ENCODE measurements at places on chromosomes 3 and 15.
A peak's percentile ranks its signal among the peaks of the same experiment; 100 is the strongest.

- DNase-seq = no peak
These were observed 55.4 kb downstream of the CMTM8 start for GRCh38 chr3:32293903-32294302.

GRCh38 chr3:148087601-148088371 is 609.9 kb upstream of the AGTR1 start:
- DNase-seq = no peak

DNA sequence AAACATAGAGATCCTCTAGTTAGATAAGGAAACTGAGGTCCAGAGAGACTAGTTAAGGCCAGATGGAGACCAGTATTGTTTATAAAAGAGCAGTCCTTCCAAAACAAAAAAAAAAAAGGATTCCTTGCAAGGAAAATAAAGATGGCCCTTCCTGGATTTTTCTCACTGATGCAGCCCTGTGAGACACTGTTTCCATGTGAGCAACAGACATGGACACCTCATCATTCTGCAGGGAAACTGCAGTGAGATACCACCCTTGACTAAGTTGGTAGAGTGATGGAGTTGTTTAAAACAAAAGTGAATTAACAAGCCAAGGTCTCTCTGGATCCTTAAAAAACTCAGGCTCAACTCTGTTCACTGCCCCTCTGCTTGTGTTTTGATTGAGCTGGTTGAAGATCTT is 65.6 kb upstream of the MYZAP start:
- DNase-seq = no peak

GRCh38 chr3:94106268-94106667 is 43.4 kb downstream of the NSUN3 start:
- no peak for DNase-seq

GRCh38 chr15:37481126-37481525 is 380.8 kb upstream of the MEIS2 start:
- no peak for DNase-seq

- DNase-seq = no peak
These were observed 20.5 kb upstream of the DCBLD2 start for GRCh38 chr3:98921957-98922356.

GRCh38 chr3:51686512-51687215 is 15.6 kb downstream of the TEX264 start:
- DNase-seq = peak; percentile 61

- no peak for DNase-seq
These were observed 1.2 kb downstream of the CSNK1G1 start for GRCh38 chr15:64354688-64355344.

- no peak for DNase-seq
These were observed 241.7 kb upstream of the HES1 start for GRCh38 chr3:193894121-193894863.

- no peak for DNase-seq
These were observed 213.0 kb downstream of the PDCD6IP start for GRCh38 chr3:34011171-34012101.

DNA sequence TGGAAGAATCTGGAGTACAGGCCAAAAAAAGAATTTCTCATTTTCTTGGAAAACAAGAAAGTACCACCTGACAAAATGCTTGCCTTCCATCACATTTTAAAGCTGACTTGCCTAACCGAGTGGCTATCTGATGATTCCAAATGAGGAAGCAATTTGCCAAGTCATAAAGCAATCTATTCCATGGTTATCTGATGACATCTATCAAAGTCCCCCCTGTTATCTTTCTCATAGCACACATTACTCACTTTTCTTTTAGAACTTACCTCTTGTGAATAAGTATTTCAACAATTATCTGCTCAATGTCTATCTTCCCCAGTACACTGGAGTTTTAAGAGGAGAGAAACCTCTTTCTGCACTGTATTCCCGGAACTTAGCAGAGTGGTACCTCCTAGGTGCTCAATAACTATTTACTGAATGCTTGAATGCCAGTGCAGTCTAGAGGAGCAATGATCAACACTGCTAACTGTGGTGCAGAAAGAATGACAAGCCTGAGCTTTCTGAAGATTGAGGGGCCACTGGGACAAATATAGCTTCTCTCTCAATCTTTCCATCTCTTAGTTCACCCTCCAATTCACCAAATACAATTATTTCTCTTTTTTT is 186.3 kb upstream of the ATP11B start:
- no peak for DNase-seq

DNA sequence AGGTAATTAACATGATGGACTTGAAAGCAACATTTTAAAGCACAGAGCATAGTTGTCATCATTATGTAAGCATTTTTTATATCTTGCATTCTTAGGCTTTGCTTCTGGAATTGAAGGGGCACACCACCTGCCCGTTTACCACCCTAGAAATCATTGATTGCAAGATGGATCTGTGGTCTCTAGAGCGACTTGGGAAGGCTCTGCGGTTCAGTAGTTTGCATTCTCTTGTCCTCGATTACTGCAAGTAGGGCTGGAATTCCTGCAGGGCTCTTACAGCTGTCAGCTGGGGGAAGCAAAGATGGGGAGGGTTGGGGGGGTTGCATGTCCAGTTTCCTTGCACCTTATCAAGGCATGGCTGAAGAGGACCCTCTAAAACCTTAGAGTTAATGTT is 56.7 kb upstream of the RNF7 start:
- DNase-seq = no peak

- no peak for DNase-seq
These were observed 23.2 kb downstream of the DCP1A start for GRCh38 chr3:53324105-53324504.

GRCh38 chr3:145854499-145854898 is 306.5 kb downstream of the PLOD2 start:
- no peak for DNase-seq

- DNase-seq = no peak
These were observed 29.2 kb upstream of the LIMD1 start for GRCh38 chr3:45565342-45565741.

DNA sequence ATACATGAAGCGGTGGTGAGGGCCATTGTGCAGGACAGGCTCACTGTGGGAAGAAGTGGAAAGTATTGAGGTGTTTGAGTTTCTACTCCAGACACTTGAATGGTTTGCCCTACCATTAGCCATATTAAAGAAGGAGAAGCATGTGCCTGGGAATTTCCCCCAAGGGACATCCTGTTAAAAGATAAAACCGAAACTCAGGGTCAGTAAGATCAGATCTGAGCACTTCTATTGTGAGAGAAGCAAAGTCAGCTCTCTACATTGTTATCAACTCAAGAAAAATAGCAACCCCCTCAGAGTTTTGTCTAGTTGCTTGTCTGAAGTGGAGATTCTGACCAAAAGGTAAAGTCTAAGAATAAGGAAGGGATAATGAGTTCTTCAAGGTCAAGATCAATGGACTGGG is 269.8 kb downstream of the CHST2 start:
- DNase-seq = no peak

- DNase-seq = no peak
These were observed 21.9 kb downstream of the TNK2 start for GRCh38 chr3:195886181-195887141.

GRCh38 chr15:89399238-89400115 is 64.9 kb upstream of the POLG start:
- DNase-seq = no peak

DNA sequence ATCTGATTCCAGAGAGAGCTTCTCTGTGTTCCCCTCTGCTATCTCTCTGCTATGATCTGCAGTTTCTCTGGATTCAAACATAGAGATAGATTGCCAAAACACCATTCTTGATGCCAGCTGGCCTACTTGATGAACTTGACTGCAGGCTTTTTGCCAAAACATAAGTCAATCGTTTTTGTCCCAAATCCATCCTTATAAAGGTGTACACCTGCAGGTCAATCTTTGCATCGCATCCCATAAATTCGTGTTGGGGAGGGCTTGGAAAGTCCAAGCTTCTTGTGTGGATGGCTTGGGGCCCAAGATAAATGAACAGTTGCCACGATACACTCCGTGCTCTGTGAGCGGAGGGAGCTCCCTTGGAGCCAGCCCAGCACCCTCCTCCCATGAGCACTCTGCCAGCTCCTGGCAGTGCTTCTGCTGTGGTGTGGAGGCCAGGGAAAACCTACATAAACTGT is 2.7 kb downstream of the CERS3 start:
- DNase-seq = no peak

- DNase-seq = no peak
These were observed 144.1 kb downstream of the KLF13 start for GRCh38 chr15:31470756-31471155.

- no peak for DNase-seq
These were observed 33.4 kb downstream of the EIF3J start for GRCh38 chr15:44570361-44570760.

DNA sequence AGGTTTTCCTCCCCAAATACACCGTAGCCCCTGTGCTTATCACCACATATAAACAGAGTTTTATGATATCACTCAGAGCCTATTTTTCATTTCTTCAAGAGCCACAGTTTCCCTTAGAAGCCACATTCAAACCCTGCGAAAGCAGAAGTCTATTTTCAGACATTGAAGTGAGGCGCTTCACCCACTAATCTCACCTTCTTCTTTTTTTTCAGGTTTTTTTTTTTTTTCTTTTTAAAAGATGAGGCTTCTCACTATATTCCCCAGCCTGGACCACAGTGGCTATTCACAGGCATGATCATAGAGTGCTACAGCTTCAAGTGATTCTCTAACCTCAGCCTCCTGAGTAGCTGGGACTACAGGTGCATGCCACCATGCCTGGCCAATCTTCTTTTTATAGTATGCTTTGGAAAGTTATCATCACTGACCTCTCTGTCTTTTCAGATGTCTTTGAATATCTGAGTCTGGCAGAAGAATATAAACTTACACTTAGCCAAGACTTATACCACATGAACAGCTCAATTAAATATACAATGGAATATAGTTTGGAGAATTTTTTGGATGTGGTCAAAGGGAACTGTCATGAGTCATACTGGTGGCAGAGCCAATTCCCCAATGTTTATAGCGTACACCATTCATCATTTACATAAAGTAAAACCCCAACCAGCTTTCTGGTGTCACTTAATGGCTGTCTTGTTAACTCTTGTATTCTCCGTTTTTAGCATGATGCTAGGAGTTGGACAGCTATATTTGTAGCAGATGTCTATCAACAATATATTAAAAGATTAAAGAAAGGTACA is 59.7 kb upstream of the CCDC50 start:
- no peak for DNase-seq

DNA sequence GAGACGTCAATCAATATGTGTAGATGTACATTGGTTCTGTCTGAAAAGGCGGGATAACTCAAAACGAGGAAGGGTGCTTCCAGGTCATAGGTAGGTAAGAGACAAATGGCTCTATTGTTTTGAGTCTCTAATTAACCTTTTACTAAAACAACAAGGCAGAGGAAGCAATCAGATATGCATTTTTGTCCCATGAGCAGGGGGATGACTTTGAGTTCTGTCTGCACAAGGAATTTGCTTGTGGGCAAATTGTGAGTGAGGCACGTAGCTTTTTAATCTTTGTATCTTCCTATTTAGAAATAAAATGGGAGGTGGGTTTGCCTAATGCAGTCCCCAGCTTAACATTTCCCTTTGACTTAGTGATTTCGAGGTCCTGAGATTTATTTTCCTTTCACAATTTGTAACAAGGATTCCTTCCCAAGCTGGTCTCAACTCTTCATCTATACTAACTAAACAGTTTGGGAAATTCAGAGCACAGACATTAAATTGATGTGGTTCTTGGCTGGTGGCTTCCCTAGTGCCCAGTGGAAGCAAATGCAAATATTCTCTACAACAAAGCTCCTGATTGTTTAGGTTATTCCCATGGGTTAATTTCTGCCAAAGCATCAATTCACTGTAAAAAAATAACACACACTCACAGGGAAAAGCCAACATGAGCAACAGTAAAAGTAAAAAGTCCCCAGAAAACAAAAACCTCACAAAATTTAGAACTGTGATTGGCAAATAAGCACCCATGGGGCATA is 738.8 kb upstream of the SGO1 start:
- DNase-seq = no peak

DNA sequence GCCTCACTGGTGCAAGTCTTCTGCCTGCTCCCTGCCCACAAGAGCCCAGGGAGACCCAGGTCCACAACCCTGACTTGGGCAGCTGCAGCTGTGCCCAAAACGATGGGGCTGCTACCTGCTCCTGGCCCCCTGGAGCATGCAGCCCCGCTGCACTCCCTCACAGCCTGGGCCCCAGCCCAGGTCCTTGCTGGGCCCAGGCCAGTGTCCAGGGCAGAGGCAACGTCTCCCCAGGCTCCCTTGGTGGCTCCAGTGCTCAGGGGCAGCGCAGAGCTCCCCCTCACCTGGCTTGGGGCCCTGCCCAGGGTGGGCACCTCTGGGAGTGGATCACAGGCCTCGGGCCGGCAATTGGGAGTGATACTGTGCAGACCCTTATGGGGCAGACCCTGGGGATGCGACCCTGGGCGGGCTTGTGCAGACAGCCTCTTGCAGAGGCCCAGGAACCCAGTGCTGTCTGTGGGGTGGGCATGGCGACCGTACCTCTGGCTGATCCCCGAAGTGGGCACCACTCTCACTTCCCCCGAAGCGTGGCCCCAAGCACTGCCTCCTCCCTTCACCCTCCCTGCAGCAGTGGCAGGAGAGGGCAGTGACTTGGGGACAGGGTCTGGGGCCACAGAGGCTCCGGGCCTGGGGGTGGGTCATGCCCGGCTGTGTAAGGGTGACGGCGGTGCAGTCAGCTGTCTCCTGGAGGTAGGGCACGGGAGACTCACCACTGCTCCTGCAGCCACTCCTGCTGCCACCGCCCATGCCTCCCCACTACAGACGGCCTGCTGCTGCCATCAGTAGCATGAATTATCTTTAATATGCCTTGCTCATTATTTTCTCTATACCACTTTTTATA is 255.9 kb downstream of the DOCK3 start:
- no peak for DNase-seq

- DNase-seq = peak; percentile 5
These were observed 2.2 kb upstream of the BNIP2 start for GRCh38 chr15:59691194-59691805.

DNA sequence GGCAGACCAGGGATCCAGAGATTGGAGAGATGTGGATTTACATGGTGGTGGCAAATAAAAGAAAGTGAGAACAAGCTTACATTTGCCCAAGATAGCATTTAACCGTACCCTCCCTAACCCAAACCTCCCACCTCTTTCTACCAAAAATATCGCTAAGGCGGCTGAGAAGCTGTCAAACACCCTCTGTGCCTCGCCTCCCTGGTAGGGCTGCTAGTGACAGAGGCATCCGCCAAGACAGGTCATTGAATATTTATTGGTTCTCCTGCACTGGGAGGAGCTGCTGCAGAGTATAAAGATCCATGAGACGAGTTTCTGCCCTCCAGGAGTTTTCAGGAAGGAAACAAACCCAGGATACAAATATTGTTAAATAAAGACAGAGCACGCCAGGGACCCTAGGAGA is 107.3 kb upstream of the TMC3 start:
- no peak for DNase-seq

GRCh38 chr15:66681395-66681794 is 20.6 kb upstream of the SMAD6 start:
- no peak for DNase-seq

DNA sequence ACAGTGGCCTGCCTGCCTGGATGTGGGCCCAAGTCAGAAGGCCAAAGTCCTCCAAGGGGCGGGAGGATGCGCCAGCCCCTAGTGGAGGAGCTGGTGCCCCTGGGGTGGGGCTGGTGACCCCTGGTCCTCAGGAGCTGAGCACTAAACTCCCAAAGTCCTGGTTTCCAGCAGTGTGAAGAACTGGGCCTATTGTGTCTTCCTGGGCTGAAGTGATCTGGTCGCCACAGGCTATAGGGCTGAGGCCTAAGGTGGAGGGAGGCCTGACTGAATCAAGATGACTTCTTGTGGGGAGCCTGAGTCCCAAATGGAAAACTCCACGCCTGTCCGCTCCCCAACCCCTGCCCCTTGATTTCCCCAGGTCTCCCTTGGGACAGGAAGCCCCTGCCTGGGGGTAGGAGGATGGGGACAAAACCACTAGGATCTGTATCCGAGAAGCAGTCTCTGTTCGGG is 753 bp upstream of the FES start:
- no peak for DNase-seq

GRCh38 chr3:189404024-189404423 is 227.2 kb upstream of the TP63 start:
- no peak for DNase-seq
